DMS 273 treated with DMSO at 0.1 percent for 48 hours (cell line): ENCODE measurements at places on chromosomes 1 and 21.

GRCh38 chr1:236760986-236761385 lies 34.1 kb upstream of the MTR start:
- no peak for DNase-seq

GRCh38 chr21:8994640-8995511 lies 1526.5 kb upstream of the TPTE start:
- no peak for DNase-seq

- DNase-seq: no peak
Measured at GRCh38 chr1:221877311-221877710, 135.4 kb upstream of the DUSP10 start.

DNA sequence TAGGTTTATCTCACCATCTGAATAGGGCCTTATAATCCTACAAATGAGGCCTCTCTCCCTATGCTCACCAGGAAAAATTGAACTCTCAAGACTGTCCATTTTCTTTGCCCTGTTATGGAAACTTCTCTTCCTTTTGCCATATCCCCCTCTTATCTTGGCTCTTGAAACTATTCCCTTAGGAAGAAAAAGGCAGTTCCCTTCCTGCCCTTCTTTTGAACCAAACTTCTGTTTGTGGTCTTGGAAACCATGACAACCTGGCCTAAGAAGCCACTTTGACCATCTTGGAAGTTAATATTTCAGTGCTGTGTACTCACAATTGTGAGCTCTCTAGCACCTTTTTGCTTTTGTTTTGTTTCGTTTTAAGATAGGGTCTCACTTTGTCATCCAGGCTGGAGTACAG lies 40.0 kb downstream of the ATP2B4 start:
- DNase-seq: no peak

- no peak for DNase-seq
Measured at GRCh38 chr21:29299046-29299915, 559 bp downstream of the BACH1 start.
